ENCODE measurements at places on chromosomes 2 and 18.

DNA sequence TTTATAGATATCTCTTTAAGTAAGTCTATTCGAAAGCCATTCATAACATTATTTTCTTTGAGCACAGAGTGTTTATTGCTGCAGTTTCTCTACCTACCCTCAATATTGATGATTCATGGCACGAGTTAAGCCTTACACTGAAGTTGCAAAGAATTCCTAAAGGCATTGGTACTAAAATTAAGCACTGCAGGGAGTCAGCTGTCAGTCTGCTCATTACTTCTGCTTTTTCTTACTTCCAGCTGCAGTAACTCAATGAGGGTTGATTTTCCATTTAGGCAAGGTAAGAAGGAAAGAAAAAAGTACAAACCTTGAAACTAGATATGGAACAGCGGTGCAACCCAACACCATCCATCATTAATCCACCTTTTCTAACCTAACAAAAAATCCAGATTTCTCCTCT is 65.2 kb downstream of the RNF152 start:
- no peak for DNase-seq

GRCh38 chr18:79491081-79491551 is 95.4 kb downstream of the NFATC1 start:
- no peak for DNase-seq

DNA sequence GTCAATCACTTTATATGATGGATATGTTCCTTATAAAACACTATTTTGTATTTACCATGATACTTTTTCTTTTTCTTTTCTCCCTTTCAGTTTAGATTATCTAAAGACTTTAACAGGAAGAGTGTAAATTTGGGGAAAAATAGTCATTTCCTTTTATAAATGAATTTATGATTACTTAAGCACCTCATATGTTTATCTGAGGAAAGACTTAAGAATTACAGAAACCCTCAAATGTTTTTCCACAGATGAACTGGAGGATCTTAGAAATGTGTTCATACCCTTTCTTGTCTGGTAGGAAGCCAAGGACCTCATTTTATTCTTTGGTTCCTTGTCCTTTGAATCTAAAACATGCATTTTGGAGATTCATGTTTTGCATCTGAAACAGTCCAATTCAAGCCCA is 36.7 kb downstream of the MAPRE2 start:
- DNase-seq: no peak

DNA sequence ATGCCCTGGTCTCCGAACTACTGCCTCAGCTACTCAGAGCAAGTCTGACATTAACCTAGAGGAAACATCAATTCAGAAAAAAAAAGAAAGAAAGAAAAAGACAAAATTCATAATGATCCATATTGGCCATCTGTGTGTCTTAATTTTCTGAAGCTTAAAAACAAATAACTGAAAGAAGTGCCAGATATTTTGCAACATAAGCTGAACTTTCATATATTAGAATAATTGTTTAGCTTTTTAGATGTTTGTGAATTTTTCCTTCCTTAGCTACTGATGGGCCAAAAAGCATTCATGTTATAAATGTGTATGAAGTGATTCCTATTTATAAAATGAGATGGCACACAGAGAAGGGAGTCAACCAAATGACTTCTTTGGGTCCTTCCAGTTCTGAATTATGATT is 555.0 kb upstream of the CHAC2 start:
- no peak for DNase-seq

DNA sequence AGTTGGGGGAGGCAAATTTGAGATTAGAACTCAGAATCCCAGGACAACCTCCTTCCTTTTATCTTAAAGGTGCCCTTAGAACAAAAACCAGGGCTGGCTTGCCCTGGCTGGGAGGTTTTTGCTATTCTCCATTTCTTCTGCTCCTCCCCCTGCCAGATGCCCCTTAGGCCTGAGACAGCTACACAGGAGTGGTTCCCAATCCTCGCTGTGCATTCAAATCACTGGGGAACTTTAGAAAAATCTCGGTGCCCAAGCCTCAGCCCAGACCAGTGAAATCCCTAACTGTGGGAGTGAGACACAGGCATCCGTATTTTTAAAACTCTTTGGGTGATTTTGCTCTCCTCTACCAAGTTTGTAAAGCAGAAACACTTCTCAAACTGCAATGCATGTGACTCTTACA is 38.8 kb downstream of the LBH start:
- no peak for DNase-seq
